Caco-2 (cell line): ENCODE measurements at places on chromosomes 3 and 15.
A peak's percentile ranks its signal among the peaks of the same experiment; 100 is the strongest.

DNA sequence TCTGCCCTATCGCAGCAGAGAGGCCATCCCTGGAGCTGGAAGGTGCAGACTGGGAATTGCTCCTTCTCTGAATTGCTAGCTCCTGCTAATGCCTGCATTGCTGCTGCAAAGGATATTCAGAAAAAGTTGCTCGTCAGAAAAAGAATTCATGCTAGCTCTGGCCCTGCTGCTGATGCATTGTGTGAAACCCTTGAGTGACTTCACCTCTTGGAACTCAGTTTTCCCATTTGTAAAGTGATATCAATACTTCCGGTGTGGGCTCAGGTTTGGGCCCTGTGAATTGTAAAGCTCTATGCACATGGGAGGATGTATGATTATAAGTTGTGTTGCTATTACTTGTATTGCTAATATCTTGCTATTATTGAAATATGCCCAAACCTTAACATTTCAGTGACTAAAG lies 11.4 kb downstream of the SQOR start:
- DNase-seq: no peak

GRCh38 chr3:189572249-189572648 lies 58.9 kb upstream of the TP63 start:
- no peak for DNase-seq

DNA sequence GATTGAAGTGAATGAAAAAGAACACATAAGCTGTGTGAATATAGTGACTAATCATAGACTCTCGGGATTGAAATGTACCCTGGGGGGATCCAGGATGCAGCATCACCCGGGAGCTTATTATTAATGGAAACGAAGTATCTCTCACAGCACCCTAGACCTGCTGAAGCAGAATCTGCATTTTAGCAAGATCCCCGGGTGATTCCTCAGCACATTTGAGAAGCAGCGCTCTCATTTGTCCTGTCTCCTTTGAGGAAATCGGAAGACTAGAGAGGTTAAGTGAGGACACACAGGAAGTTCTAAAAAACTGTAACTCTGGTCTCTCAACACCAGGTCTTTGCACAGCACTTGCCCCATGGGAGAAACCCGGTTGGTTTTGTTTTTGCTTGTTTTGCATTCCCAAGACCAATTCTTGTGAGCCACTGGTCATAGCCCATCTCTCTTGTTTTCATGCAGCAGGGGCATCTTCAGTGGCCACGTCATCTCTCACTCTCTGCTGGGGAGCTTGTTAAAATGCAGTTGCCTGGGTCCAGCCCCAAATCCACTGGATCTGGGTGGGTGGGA lies 30.2 kb downstream of the ZNF710 start:
- DNase-seq: no peak

GRCh38 chr15:52284164-52284563 lies 11.4 kb downstream of the MYO5C start:
- no peak for DNase-seq

- DNase-seq: peak; percentile 80
Observed at GRCh38 chr15:48330855-48331795, at the start of gene DUT. Gene DUT, plus strand, starts transcription at chr15:48331429. Its CDS starts 87 bp downstream, at chr15:48331516.

DNA sequence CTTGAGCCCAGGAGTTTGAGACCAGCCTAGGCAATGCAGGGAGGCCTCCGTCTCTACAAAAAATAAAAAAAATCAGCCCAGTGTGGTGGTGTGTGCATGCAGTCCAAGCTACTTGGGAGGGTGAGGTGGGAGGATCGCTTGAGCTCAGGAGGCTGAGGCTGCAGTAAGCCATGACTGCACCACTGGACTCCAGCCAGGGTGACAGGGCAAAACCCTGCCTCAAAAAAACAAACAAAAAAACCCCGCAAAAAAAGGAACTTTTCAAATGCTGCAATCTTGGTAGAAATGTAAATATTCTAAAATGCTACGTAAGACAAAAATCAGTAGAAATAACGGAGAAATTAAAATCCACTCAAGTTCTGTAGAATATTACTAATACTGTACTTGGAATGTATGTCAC lies 108.1 kb upstream of the MELTF start:
- no peak for DNase-seq

DNA sequence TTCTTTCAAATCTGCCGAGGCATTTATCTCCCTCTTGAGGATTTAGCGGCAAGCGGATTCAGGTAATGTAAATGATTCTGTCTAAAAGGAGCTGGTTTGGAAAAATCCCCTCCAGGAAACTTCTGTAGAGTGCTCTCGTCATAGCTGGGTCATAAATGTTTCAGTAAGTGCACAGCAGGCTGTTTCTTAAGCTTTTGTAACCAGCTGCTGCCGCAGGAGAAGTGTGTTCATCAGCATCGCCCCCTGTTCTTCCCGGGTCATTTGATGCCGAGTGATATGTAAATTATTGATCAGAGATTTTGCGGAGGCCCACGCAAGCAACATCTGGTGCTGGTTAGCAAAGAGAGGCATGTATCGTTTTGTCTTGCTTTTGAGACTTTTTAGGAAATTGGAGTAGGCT lies 53.1 kb downstream of the DNASE1L3 start:
- DNase-seq: no peak

- no peak for DNase-seq
Observed at GRCh38 chr3:44227632-44228031, 14.1 kb upstream of the TOPAZ1 start.

DNA sequence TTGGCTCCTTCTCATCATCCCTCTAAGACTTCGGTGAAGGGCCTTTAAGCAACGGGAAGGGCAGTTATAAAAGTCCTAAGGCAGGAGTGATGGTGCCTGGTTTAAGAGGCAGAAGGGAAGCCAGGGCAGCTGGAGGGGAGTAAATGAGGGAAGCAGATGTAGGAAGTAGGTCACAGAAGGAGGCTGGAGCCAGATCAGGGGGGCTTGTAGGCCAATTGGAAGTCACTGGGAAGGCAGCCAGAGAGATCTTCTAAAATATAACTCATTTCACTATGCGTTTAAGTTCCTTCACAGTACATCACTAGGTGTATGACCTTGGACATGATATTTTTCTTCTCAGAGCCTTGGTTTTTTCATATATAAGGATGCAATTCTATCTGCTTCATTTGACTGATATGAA lies 94.7 kb downstream of the MYH15 start:
- DNase-seq: no peak

DNA sequence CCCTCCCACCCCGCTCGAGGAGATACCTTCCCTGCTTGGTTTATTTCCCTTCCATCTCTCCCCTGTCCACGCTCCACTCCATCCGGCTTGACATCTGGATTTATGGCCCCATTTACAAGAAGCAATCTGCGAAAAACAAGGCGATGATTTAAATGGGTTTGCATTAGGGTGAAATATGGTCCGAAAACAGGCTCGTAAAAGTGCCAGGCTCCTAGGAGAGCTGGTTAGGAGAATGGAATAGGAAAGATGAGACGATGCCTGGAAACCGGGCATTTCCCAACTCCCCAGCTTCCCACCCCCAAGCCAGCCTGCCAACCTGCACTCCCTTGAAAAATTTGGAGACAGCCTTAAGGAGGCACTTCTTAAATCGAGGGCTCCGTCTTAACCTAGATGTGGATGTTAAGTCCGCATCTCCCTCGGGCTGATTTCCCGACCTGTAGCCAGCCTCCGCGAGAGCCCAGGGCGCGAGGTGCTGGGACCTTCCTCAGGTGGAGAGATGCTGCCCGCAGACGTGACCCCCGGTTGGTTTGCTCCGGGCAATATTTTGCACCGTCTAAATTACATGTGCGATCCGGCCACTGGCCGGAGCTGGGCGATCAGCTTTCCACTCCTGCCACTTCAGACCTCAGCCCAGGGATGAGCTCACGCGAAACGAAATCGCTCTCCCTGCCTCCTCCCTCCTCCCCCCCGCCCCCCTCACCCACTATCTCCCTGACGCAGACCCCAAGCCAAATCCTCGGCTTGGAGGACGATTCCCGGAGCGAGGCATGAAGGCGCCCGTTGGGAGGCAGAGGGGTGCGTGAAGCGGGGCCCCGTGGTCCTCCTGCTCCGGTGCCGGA lies 1.3 kb downstream of the GRM7 start:
- no peak for DNase-seq

GRCh38 chr15:65783872-65784271 lies 8.2 kb downstream of the DENND4A start:
- DNase-seq: no peak

DNA sequence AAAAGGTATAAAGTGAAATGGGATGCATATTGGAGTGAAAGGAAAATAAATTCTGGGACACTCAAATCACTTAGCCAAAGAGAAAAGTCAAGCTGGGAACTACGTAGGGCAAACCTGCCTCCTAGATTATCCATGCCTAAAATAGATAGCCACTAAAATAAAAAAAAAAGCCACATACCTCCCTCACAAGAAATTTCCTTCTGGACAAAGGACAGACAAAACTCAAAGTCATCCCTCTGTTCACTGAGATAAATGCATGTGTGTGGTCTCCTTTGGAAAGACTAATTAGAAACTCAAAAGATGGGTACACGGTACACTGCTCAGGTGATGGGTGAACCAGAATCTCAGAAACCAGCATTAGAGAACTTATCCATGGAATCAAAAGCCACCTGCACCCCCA lies 65.2 kb upstream of the MME start:
- DNase-seq: no peak

GRCh38 chr3:191502583-191502982 lies 41.6 kb downstream of the PYDC2 start:
- DNase-seq: no peak

DNA sequence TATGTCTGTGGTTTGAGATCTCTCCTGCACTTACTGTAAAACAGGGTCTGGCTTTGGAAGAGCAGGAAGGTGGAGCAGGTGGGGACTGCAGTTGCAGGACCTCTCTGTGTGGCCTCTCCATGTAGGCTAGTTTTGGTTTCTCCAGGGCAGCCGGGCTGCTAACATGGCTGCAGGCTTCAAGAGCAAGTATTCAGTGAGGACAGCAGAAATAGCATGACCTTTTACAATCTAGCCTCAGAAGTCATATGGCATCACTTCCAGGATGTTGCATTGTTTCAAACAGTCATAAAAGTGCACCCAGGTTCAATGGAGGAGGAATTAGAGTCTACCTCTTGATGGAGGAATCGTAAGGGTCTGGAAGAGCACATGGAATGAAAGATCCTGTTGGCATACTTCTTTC lies 728.7 kb downstream of the NTRK3 start:
- no peak for DNase-seq

- no peak for DNase-seq
Observed at GRCh38 chr3:178785961-178786360, 249.7 kb downstream of the KCNMB2 start.

- DNase-seq: no peak
Observed at GRCh38 chr3:173043757-173044156, 97.3 kb downstream of the SPATA16 start.

DNA sequence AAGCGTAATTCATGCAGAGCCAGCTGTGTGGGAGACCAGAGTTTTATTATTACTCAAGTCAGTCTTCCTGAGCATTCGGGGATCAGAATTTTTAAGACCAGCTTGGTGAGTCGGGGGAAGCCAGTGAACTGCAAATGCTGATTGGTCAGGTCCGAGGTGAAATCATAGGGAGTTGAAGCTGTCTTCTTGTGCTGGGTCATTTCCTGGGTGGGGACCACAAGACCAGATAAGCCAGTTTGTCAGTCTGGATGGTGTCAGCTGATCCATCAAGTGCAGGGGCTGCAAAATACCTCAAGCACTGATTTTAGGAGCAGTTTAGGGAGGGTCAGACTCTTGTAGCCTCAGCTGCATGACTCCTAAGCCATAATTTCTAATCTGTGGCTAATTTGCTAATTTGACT lies 228.1 kb upstream of the ATP10A start:
- no peak for DNase-seq

GRCh38 chr15:56754772-56755370 lies 21.6 kb upstream of the ZNF280D start:
- no peak for DNase-seq

DNA sequence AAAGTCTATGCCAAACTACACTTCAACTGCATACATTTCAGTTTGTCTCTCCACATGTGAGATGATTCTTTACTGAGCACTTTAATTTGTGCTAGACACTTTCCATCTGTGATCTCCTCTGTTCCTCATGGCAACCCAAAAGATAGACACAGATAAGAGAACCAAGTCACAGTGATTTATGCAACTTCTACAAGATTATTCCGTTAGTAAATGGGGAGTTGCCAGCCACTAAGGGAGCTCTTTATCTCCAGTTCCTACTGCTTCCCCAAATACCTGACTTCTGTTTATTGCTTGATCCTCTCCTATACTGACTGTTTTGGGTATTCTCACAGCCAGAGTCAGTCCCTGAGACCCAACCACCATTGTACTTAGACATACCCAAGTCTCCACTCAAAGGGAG lies 24.1 kb upstream of the AKAP13 start:
- DNase-seq: no peak

DNA sequence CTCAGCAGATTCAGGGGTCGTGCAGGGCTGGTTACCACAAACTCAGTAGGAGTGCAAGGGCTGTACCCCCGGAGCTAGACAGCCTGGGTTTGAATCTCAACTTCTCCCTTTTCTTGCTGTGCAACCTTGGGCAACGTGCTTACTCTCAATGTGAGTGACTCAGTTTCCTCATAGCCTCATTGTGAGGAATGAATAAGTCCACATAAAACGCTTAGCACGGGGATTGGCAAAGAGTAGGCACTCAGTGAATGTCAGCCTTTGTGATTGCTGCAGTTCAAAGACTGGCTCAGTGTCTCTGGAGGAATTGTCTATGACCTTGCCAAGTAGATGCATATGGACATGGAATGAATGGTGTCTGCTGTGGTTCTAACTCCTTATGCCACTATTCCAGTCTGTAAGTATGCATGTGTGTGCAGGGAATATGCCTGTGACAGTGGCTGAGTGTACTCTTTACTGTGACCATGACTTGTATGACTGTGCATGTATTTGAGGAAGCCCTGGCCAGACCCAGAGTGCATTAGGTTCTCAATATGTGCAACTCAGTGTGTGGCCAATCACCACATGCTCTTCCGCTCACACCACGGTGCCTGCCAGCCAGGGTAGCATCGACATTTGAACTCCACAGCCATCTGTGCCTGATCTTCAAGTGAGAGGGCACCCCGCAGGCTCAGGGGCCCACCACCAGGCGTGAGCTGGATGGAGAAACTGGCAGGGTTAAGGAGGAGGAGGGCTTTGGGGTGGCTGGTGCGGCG lies 900 bp upstream of the HYAL3 start:
- peak; percentile 35 for DNase-seq

- DNase-seq: peak; percentile 27
Observed at GRCh38 chr3:148075771-148076716, 621.7 kb upstream of the AGTR1 start.
